ENCODE measurements at places on chromosomes 11 and 22.

DNA sequence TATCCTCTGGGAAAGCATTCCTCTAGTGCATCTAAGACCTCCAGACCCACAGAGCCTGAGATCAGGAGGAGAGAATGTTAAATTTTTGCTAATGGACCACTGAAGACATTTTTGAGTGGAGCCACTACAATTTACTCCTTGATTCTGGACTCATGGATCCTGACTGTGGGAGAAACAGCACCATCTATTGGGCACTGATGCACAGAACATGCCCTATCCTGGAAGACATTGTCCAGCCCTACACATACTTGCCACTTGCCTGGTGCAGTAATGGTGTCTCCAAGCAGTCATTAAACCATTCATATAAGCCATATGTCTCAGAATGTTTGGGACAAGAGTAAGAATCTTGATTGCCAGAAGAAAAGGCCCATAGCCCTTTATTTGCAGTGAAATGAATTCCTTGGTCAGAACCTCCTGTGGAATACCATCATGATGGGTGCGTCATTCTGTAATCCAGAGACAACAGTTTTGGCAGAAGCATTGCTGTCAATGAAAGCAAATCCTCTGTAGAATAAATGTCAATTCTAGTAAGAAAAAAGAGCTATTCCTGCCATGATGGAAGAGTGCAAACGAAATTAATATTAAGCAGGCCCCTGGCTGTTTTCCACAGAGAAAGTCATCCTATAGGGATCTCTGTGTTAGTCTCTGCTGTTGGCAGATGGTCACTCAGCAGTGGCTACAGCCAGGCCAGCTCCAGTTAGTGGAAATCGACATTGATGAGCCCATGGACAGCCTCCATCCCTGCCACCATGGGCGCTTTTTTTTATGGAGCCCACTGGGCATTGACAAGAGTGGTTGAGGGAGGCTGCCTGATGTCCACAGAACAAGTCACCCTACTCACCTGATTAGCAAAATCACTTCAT is 43.5 kb downstream of the GGTLC2 start:
- DNase-seq = no peak

- no peak for DNase-seq
Observed at GRCh38 chr11:60719391-60719790, 5.1 kb upstream of the MS4A18 start.

GRCh38 chr11:18347471-18348125 is 25.2 kb downstream of the GTF2H1 start:
- DNase-seq = no peak

DNA sequence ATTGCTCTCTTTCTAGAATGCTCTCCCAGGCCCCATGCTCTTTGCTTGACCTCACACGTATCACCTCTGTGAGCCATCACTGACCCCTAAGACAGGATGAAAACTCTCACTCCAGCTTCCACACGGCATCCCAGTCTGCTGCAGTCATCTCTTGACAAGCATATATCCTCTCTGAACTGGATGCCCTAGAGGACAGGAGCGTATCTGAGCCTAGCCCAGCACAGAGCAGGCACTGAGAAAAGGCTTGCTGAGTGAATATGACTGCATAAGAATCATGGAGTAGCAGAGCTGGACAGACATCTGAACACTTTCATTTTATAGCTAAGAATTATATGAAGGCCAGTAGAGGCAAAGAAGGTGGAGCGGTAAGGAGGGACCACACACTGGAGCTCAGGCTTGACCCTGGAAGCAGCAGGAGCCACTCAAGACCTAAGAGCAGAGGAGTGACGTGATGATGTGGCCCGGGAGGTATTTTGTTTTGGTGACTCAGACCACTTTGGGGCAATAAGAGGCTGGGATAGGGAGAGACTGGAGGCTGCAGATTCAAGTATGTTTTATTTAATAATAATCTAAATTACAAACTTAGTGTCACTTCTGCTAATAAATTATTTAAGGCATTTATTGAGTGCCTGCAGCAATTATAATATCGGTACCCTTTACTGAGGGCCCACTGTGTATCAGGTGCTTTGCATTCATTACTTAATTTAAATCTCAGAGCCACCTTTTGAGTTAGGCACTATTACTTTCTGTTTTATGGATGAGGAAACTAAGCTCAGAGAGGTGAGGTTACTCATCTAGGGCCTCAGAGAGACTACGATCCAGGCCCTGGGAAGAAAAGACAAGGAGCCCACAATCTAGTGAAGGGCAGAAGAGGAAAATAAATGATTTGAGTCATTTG is 42.6 kb downstream of the MAP6 start:
- no peak for DNase-seq

DNA sequence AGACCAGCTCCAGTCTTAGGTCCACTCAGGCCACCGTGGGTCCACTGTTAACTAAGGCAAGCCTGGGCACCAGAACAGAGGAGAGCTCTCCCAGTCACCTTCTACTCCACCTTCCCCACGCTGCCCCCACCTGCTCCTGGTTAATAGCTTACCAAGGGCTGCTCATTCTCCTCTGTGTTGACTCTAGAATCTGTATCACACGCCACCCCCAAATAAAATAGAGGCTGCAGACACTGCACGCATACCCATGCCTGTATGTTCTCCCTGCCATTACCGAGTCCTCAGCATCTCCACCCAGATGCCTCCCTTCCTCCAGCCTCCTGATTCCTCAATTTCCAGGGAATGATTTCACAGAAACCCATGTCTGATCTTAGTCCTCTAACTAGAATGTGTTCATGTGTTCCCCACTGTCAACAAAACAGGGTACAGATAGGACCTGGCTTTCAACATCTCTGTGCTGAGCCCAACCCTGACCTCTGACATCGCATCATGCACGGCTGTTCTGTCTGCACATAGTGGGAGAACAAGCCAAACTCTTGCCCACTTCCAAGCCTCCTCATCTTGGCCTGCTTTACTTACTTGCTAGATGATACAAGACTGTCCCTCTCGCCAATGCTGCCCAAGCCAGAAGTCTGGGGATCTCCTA is 49.8 kb downstream of the SMCO4 start:
- no peak for DNase-seq

GRCh38 chr11:27453701-27454100 is 18.9 kb downstream of the LGR4 start:
- no peak for DNase-seq

GRCh38 chr22:38485783-38486182 is 17.9 kb downstream of the KDELR3 start:
- no peak for DNase-seq

DNA sequence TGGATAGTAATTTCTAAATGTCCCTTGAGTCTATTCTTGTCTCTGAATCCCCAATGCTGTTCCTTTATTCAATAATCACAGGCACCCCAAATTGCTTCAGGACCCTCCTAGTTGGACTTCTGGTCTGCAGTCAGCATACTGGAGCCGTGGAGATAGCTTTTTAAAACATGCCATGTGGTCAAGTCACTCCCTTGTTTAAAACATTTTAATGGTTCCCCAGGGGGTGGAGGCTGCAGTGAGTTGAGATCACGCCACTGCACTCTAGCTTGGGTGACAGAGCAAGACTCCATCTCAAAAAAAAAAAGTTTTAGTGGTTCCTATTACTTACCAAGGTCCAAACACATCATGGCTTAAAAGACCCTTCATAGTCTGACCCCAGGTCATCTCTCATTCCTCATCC is 220.3 kb downstream of the ADAMTS15 start:
- no peak for DNase-seq

GRCh38 chr11:2477936-2478335 is 33.1 kb downstream of the KCNQ1 start:
- DNase-seq = no peak

GRCh38 chr11:43987384-43988039 is 45.1 kb downstream of the C11orf96 start:
- DNase-seq = no peak

DNA sequence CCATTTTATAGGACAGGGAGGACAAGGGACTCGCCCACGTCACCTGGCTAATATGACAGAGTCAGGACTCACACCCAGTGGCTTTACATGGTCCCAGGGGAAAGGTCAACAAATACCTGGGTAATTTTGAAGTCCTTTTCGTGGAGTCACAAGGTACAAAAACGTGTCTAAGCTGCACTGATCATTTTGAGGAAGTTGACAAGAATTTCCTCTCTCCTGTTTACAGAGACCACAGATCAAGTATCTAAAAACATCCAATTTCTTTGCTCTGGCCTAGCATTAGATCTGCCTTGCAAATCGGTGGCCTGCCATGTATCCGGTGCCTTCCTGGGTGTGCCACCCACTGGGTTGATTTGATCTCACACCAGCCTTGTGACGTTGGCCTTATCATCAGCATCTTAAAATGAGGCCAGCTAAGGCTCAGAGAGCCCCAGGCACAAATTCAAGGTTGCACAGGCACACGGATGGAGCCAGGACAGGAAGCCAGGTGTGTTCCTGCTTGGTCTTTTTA is 17.6 kb downstream of the GDPD5 start:
- no peak for DNase-seq

DNA sequence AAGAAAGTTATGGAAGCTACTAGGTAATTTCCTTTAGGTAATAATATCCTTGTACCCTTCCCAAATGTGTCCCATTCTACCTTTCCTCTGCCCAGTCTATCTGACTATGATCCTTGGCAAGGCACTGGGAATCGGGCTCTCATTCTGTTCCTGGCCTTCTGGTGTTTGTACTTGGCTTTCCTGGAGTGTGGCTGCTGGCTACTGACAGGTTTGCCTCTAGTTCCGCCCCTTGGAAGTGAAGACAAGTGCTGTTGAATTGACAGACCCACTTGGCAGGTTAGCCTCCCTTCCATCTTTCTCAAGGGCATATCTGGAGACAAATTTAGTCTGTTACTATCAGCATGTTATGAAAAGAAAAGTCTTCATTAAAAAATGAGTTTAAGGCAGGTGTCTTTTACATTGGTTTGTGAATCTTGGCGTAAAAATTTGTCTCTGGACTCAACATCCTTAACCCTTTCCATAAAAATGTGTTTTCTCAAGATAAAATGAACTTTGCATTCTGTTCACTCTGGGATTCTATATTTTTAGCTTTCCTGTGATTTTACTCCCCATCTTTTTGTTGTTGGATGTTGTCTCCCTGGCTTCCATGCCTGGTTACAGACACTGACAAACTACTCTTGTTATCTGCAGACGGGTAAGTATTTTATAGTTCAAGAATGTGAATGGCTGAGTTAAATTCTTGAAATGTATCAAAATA is 287.4 kb upstream of the PDGFD start:
- DNase-seq = no peak

DNA sequence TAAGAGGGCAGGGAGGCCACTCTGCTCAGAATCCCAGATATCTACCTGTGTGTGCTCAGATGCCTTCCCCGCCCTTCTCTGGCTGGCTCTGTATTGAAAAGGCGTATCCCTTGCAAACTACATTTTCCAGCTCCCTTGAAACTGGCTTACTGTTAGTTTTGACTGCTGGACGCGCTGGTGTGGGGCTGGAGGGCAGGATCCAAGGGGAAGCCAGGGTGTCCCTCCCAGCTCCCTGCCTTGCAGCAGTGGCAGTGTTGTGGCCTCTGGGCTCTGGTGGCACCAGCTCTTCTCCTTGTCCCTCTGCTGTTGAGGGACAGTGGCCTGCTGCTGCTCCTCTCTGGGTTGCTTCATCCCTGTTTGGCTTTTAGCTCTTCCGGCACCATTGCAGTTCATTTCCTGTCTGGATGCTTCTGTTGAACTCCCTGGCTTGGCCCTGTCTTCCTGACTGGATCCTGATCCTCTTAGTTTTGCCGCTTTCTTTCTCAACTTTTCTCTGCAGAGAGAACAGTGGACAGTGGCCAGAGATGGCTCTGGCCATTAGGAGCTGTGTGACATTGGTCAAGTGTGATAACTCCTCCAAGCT is 107.1 kb upstream of the PARVA start:
- no peak for DNase-seq

DNA sequence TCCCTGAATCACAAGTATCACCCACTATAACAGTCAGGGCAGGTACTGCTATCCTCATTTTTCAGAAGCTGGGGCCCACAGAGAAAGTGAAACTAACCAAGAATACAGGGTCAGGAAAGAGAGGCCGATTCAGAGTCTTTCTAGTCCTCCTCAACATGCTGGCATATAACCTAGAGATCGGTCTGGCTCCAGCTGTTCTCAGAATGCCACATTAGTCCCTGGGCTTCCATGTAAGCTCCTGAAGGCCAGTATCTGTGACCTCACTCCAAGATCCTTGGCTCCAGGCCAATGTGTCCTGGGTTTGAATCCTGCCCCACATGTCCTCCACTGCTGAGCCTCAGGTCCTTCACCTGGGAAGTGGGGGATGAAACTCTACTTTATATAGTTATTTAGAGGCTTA is 50.4 kb downstream of the TENM4 start:
- DNase-seq = no peak

GRCh38 chr22:44187652-44188230 is 7.0 kb downstream of the PARVG start:
- no peak for DNase-seq

DNA sequence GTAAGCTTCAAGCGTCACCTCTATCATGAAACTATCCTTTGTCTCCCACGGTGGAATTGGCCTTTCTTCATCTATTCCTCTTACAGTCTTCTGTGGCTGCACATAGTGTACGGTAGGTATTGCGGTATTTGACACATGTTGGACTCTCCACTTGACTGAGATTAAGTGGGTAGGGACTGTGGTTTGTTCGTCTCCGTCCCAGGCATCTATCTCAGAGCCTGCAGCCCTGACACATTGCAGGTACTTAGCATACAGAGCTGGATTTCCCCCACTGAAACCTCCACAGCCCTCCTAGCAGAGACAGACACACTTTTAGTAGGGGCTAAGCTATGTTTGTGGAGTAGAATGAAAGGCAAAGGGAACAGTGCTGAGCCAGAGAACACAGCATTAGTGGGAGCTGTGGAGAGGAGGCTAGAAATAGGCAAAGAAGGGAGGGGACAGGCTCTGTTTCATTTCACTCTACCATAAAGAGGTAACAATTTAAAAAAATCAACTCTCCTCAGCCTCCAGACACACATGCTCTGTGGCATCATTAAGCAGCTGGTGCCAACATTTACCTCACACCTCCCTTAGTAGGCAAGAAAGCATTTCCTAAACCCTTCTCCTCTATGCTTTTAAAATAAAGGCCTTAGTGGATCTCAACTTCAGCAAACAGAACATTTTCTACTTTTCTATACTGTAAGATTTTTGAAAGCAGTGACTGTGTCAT is 277.5 kb downstream of the KIRREL3 start:
- DNase-seq = no peak

DNA sequence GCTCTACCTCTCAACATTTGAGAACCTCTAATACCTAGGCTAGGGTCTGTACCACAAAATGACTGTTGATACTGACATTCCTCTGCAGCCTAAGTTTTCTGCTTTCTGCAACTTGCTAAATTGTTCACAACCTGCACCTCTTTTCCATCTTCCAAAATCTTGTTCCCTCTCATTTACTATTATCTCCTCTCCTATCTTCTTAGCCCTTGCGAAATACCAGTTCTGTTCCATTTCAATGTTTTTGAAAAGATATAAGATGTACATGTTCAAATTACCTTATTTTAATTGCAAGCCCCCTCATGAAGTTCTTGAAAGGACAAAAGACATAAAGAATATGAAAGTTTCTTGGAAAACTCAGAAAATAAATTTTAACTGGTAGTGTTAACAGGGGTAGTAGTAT is 72.3 kb downstream of the FAM168A start:
- DNase-seq = no peak

- no peak for DNase-seq
Observed at GRCh38 chr22:20591660-20592310, 84.4 kb downstream of the MED15 start.
